RWPE1 (cell line): ENCODE measurements at places on chromosomes 3 and 15.

DNA sequence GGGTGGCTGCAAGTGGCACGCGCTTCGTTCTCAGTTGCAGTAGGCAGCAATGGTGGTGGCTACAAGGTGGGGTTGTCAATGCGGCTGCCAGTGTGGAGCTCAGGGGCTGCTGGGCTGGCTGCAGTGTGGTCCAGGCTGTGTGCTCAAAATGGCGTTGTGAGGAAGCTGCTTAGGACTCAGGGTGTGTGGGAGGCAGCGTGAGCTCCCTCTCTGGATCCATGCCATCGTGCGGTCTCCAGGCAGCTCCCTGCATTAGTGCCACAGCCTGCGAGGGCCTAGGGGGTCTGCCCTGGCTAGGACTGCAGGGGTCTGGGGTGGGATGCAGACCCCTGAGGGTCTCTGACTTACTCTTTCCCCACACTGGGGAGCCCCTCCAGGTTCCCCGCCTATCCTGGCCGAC, 397.2 kb downstream of the OCA2 start:
- DNase-seq, result no peak

- DNase-seq, result peak; percentile 86
These were observed 97.7 kb upstream of the PHLDB2 start for GRCh38 chr3:111761309-111761795.

DNA sequence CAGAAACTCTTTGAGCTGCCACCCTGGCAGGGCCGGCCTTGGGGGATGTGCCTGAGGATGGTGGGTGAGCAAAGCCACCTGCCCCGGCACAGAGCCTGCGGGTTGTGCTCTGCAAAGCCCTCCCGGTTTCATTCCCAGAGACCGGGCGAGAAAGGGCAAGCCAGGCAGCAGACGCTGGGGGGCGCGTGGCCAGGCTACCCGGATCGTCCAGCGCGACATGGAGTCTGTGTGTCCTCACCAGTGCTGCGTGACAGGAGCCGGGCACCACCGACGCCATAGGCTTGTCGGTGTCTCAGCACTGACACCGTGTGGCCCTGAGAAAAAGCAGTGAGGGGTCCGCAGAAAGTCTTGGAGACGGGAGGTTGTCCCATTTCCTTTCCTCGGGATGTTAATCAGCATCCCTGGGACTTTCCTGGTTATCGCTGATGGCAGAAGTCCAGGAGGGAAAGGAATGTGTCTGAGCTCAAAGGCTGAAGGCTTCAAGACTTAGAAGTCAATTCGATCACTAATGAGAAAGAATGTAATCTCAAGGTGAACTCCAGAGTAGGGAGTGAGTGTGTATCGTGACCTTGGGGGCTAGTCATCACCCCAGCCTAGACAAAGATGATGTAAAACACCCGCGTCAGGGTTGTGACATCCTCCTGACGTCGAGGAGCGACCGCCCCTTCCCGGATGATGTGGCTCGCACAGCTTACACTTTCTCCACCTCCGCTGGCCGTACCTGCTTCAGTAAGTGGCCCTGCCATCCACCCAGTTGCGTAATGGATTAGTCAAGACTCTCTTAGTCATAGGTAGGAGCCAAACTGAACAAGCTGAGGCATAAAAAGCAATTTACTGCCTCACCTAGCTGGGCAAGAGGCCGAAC, 36.3 kb upstream of the PLA2G4E start:
- peak; percentile 98 for DNase-seq

DNA sequence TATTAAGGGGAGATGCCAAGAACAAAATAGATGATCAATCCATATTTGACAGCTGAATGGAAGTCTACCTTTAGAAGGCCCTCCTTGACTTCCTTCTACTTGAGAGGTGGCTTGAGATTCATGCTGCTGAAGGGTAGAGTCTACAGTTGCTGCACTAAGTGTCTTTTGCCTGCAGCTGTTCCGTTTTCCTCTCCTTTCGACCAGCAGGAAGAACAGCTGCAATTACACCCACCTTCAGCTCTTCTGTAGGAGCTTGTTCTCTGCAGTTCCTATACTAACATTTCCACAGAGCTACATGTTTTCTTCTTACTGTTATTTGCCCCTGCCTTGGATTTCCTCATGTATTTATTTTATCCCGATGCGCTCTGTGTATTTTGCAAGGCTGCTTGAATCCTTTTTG, 79.1 kb downstream of the ARRDC4 start:
- no peak for DNase-seq

GRCh38 chr15:27456807-27457206, 485.8 kb downstream of the GABRG3 start:
- DNase-seq, result no peak

DNA sequence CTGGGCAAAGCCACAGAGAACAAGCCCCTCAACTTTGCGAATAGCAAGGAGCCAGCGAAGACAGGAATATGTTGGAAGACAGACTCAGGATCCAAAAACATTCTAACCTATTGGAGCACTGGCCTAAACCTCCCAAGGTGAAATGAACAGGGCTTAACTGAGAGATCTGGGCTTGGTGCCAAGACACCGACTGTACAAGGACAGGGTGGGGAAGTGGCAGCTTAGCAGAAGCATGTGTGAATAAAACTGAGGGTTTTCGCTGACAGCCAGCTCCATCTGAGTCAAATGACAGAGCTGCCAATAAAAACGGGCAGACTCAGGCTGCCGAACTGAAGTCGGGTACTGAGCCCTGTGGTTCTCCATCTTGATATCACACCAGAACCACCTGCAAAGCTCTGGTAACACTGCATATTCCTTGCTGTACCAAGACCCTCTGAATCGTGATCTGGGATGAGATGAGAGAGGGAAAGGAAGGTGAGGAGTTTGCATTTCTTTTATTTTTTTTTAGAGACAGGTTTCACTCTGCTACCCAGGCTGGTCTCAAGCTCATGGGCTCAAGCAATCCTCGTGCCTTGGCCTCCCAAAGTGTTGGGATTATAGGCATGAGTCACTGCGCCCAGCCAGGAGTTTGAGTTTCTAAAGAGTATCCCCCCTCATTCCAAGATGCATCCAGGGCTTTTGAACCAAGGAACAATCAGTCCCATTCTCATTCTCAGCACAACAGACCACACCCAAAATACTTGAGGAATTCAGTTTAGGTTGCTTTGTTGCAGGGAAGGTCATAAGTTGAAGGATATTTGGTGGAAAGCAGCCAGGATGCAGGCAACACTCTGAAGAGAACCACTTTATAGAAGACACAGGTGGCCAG, 6.0 kb upstream of the PLCB2 start:
- DNase-seq, result peak; percentile 78

- DNase-seq, result no peak
These were observed 5.9 kb downstream of the USP3 start for GRCh38 chr15:63509955-63510940.

DNA sequence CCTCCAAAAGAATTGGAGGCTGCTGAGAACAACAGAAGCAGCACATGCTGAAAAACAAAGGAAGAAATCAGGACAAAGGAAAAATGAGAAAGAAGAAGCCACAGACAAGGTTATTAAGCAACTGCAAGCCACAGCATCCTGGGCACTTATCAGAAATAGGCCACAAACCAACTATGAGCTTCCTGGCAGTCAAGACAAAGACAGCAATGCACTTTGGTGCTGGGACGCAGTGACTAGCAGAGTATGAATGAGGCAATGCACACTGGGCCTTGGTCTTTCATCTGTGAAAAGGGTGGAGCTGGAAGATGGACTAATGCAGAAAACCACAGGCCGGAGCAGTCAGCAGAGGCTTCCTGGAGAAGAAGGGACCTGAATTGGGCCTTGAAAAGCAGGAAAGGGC, 56.0 kb upstream of the LINGO1 start:
- DNase-seq, result no peak

DNA sequence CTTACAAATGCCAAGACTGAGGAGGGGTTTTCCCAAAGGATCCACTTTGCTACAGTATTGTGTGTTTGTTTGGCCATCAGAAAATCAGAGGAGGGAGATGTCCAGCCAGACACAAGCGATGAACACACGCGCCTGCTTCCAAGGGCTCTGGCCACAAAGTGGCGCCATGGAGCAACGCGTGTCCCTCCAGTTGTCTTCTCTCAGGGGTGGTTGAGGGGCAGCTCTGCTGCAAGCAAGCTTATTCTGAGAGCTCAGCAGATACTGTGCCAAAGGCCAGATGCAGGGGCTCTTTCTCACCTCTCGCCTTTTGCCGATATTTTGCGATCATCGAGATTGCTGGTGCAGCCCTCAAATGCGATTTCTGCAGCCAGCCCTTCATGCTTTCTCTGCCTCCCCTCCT, 88.9 kb upstream of the OSBPL11 start:
- DNase-seq, result no peak

GRCh38 chr3:107644631-107645030, 121.9 kb downstream of the BBX start:
- DNase-seq, result peak; percentile 32

GRCh38 chr15:44719293-44719999, 8.1 kb downstream of the B2M start:
- no peak for DNase-seq

GRCh38 chr15:74011610-74012009, 17.1 kb downstream of the PML start:
- DNase-seq, result no peak

DNA sequence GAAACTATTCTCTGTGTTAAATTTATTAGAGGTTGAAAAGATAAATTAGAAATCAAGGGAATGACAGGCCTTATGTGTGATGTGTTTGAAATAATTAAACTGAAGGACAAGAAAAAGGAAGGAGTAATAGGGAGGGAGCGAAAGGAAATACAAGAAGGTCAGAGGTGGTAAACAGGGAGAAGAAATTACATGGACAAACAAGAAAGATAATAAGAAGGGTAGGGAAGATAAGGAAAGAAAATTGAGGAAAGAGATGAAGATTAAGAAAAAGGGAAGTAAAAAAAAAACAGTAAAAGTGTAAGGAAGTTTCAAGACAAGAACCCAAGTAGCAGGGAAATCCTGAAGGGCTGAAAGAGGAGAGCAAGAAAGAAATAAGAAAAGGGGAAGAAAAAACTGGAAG, 26.2 kb upstream of the ANXA2 start:
- DNase-seq, result no peak

- no peak for DNase-seq
These were observed 55.5 kb downstream of the TPRG1 start for GRCh38 chr3:189227249-189227648.

- DNase-seq, result no peak
These were observed 28.8 kb downstream of the UMPS start for GRCh38 chr3:124758851-124759635.

DNA sequence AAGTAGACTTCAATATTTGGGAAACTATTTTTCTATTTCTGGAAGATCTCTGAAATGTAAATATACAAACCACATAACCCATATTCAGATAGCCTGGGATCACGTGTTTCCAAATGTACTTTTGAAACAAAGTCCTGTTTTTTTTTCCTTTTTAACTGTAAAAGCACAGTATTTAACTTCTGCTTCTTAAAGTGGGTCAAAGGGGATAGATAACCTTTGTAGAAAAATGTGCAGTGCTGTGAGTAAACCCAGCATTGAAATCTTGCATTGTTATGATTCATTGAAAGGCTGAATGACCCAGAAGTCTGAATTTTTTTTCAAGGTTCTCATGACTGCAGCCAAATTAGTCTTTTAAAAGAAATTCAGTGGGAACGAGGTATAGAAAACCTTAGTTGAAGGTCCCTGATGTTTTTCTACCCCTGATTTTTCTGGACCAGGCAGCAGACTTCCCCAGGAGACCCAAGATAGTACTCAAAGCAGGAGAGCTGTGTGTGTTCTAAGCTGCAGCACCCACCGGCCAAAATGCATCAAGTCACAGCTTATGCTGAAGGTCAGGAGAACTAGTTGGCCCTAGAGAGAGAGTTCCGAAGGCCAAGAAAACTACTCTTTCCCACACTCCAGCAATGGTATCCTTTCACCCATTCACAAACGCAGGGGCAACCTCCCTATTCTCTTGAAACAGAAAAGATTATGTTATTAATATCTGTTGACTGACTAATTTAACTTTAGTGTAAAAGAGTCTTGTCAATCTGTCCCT, 43.6 kb upstream of the APH1B start:
- DNase-seq, result no peak

DNA sequence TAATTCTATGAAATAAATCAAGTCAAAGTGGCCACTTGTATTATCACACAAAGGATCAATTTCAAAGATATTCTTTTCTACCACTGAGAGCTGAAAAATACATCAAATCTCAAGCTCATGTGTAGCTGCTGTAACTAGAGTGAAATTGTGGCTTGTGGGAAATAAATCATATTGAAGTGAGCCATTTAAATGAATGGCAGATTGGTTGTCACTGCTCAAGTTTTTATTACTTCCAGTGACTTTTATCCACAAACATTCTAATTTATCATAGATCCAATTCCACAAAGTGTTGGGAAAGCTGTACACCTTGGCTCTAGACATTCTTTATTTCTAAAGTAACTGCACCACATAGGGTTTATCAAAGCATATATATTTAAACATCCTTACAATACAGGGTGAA, 285.4 kb downstream of the CNTN3 start:
- DNase-seq, result no peak

DNA sequence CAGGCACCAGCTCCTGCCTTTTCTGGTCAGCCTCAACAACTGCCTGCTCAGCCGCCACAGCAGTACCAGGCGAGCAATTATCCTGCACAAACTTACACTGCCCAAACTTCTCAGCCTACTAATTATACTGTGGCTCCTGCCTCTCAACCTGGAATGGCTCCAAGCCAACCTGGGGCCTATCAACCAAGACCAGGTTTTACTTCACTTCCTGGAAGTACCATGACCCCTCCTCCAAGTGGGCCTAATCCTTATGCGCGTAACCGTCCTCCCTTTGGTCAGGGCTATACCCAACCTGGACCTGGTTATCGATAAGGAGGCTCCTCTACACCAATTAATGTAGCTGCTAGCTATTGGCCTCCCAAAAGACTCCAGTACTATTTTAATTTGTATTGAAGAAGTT, 38.9 kb downstream of the TFG start:
- DNase-seq, result no peak

DNA sequence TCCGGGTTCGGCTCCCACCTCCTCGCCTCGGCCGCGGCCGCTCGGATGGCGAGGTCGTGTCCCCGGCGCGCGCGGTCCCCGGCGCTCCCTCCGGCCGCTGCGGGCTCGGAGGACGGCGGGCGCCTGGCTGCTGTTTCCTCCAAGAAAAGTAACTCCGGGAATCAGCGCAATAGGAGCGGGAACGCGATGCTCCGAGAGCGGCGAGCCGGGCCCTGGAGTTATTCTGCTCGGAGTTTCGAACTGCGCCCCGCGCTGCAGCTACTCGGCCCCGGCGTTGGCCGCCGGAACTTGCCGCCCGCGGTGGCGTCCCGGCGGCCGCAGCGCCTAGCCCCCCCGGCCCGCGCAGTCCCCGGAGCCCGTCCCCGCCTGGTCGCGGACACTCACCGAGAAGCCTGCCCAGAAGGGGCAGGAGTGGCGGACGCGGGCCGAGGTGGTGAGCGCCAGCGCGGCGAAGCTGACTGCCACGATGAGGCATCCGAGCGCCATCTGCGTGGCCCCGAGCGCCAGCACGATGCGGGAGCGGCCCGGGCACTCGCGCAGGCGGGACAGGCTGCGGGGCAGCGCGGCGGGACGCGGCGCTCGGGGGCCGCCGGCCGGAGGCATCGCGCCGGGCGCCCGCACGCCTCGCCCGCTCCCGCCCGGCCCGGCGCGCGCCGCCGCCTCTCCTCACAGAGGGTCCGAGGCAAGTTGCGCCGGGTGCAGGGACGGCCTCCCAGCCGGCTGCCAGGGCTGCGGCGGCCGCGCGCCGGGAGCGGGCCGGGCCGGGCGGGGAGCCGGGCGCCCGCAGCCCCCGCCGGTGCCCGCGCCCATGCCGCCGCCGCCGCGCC, 251.9 kb downstream of the TJP1 start:
- DNase-seq, result no peak
